ENCODE measurements at places on chromosomes 6 and 20. TPM values are rescaled to one million over a fixed set of nuclear protein-coding genes. Genes with fewer than 3 reads are reported as not detected.

- no peak for DNase-seq
Observed at GRCh38 chr20:1832634-1833033, 62.6 kb upstream of the SIRPA start.

- no peak for DNase-seq
Observed at GRCh38 chr6:143884216-143884900, 20.1 kb downstream of the ZC2HC1B start.

- no peak for DNase-seq
Observed at GRCh38 chr6:17662585-17662984, 44.1 kb downstream of the NUP153 start.

GABRR1 gene
- not detected for total RNA-seq

DNA sequence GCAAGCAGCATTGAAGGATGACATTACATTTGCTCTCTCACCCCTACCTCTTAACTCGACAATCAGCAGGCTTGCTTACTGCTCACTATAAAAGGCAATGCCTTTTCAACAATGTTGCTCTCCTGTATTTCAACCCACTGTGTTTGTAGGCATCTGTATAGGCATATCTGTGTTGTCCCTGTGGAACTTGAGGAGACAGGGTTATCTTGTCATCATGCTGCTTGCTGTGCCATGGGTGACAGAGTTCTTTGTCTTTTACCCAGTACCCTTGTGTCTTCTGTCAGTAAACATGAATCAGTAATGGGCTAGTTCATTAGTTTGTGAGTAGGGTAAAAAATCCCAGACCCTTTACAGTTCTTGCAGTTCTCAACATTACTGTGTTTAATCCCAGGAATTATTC, 25.2 kb downstream of the PHF3 start:
- no peak for DNase-seq

DNA sequence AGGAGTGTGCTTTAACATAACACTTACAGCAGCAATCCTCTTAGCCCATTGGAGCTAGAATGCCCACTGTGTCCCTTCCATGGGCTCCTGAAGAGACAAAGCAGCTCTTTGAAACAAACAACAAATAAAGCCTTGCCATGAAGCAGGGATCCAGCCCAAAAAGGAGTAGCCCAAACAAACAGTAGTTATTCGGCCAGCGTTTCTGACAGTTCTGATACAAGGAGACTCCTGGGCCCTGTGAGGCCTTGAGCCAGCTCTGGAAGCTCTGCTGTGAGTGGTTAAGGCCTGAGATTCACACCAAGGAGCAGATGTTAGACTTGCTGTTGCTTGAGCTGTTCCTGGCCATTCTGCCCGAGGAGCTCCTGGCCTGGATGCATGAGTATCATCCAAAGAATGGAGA, 16.9 kb upstream of the ZSCAN16 start:
- DNase-seq = peak; percentile 29

CBFA2T2 gene
- total RNA-seq = 24.9 TPM

DNA sequence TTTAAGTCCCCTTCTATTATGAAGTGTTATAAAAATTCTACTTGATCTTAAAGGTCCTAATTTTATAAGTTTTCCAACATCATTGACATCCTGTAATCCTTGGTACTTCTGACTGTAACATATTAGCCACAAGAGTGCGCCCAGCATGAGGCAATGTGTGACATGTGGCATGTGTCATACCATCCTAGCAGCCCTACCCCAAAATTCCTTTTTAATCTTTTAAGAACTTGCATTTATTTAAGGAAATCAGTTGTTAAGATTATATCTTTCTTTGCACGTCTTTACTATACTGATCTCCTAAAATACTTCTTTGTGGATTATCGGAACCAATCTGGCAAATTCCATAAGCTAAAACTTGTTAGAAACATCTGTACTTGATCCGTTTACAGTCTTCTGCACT, 167.1 kb upstream of the SLC24A3 start:
- no peak for DNase-seq

- no peak for DNase-seq
Observed at GRCh38 chr6:113039005-113039404, 691.9 kb downstream of the RFPL4B start.

GRCh38 chr6:90000864-90001731, 106.8 kb downstream of the GJA10 start:
- no peak for DNase-seq

TTBK1 gene
- total RNA-seq = 9.8 TPM

- no peak for DNase-seq
Observed at GRCh38 chr6:27577922-27578321, 105.0 kb upstream of the ZNF184 start.

GRCh38 chr20:36391456-36391855, 85.3 kb downstream of the DLGAP4 start:
- no peak for DNase-seq

PEX6 gene
- 25.3 TPM for total RNA-seq

- DNase-seq = no peak
Observed at GRCh38 chr6:47938405-47938804, 156.6 kb downstream of the OPN5 start.

DNA sequence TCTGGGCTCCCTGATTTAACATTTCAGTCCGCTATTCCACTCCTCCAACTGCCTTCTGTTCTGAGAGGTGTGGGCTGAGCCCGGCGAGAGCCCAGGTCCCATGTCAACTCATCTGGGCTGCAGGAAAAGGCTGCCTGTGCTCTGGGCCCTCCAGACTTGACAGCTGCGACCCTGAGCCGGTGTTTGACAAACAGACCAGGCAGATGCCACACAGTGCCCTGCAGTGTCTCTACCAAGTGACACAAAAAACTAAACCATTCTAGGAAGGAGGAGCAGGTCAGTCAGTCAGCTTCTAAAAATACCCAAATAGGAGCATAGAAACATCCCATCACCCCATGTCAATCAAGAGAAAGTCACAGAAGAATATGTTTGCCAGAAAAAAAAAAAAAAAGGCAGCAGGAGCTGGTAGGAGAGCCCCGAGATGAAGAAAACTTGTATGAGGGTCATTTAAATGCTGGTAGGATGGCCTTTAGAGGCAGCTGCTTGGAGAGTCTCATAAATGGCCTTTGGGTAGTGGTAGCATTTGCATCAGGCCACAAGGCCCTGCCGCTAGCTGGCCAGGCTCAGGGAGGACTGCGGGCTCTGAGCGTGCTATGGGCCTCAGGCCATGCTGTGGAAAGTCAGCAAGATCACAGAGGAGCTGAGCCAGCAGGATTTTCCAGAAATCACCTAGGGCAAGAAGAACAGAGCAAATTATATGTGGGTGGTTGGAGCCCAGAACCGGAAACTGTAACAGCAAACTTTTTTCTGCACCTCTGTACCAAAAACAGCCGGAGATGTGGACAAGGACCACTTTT, 36.6 kb upstream of the GFOD1 start:
- DNase-seq = no peak

- DNase-seq = no peak
Observed at GRCh38 chr20:22794200-22794599, 209.8 kb upstream of the FOXA2 start.

SLC2A10 gene
- 3.7 TPM for total RNA-seq

DNA sequence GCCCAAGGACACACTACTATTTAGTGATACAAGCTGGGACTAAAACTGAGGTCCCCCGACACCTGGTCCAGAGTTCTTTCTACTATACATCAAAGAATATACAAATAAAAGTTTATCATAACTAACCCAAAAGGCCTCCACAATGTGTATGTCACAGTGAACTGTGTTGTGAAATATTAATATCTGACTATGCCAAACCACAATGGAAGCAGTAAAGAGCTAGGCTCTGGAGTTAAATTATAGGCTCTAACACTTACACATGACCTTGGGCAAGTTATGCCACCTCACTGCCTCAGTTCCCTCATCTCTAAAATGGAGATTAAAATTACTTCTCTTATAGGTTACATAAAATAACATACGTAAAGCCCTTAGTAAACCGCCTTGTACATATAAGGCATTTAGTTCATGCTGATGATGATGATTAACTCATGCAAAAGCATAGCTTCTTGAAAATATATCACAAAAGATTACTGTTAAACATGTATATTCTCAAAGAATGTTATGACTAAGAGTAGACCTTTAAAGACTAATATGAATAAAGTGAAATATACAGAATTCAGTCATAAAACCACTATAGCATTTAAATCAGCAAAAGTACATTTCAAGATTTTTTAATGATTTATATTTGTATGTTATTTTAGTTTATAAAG, 5.7 kb downstream of the SUPT3H start:
- DNase-seq = no peak

GRCh38 chr20:24027229-24027628, 38.6 kb upstream of the GGTLC1 start:
- DNase-seq = no peak

DNA sequence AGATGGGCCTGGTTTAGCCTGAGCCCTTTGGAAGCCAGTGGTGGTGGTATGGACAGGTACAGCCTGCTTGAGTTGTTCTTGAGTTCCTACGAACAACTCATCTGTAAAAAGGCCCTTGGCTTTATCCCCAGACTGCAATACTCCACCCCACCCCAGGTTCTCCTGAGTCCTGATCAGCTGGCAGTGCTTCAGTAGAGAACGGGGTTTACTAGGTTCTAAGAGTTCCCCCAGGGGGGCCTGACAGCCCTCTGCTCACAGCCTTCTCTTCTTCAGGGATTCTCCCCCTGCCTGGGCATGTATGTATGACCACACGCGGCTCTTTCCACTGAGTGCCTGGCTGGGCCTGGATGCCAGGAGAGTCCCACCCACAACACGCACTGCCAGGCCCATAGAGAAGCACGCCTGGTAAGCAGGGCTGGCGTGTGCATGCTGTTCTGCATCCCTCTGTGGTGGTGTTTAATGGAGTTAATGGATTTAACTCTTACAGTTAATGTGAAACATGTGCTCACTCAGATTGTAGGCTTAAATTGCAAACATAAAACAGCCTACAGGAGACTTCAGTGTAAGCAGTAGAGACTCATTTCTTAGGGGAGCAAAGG, 44.3 kb upstream of the SLC4A11 start:
- DNase-seq = no peak

DNA sequence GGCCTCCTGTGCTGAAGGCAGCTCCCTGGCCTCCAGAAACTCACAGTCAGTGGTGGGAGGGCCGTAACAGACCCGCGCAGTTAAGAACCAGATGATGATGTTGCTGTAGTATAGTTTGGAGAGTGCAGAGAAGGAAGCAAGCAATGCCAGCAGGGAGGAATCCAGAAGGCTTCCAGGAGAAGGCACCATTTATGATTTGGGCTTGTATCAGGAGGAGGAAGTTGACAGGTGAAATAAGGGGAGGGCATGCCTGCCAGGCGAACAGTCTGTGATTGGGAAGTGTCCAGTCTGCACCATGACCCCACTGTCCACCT, 13.3 kb upstream of the BAK1 start:
- DNase-seq = no peak

DNA sequence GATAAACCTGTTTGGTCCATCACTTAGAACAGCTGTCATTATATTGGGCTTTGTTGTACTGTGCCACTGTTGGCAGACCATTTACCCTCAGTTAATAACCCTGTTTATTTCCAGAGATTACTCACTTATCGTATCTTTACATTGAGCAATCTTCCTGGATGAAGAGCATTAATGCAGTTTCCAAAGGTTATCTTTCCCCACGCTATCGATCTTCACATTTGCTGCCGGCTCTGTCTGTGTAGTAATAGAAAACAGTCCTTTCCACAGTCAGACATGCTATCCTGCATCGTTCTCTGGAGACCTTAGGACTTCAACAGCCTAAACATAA, 27.4 kb downstream of the GHRH start:
- DNase-seq = no peak

DNA sequence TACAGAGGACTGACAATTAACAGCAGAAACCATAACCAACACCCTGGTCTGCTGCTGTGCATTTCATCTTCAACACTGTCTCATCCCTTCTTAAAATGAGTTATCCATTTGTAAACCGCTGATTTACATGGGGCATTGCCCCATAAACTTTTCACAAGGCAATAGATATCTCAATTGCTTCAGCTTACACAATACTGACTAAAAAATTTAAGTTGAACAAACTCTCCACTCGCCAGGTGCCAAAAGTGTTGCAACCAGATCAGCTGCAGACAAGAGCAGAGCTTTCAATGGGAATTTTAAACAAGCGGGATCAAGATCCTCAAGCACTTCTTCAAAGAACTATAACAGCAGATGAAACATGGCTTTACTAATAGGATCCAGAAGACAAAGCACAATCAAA, 183.0 kb downstream of the TASP1 start:
- no peak for DNase-seq

DNA sequence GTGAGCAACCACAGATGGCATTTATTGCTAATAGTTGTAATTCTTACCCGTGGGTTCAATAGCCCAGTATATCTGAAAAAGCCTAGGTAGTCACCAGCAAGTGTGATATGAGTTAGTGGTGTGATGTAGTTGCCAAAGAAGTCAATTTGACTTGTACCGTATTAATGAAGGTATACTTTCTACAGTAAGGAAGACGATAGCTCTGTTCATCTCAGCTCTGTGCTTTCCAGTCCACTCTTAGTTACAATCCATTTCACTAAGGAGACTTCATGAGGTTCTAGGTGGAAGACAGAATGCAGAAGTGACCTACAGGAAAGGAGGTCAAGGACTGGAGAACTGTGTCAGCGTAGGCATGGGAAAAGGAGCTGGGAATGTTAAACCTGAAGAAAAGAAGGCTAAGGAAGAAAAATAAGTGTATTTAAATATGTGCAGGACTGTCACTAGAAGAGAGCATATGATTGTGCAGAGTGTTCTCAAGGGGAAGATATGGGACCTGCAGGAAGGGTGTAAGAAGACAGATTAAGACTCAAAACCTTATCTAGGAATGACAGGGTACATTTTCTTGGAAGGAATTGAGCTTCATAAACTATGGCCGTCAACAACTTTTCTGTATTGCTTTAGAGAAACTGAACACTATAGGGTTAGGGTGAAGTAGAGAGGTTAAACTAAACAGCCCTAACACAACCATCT, 116.9 kb upstream of the SCGN start:
- no peak for DNase-seq

BTNL2 gene
- total RNA-seq = not detected

GCNT2 gene
- total RNA-seq = 19.2 TPM

CASS4 gene
- under 0.01 TPM for total RNA-seq

DNA sequence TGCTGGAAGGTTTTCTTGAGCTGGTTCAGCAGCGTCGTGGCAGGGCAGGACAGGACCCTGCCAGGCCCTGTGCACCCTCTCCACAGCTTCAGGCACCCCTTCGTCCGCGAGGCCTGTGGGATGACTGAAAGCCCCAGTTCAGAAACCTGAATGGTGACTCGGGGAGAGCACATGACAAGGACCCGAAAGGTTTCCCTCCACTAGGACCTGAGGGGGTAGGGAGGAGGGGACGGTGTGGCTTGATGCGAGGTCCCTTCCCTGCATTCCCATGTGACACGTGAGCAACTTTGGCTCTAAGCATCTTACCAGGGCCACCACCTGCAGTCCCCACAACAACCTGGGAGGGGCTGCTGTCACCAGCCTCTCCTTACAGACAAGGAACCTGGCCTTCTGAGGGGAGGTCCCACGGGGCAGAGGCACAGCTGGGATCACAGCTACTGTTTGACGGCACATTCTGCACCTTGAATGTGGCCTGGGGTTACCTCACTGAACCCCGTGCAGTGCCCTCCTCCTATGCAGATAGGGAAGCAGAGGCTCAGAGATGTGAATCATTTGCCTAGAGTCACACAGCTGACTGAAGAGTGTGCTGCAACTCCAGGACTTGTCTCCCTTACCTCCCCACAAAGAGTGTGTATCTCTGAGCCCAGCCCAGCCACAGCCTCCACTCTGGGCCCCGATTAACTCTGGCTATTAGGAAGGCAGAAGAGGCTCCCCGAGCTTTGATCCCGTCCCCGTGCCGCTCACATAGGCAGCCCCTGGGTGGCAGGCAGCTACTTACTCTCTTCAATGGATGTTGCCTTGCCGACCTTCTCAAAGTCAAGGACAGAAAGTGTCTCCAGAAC, 84.6 kb downstream of the PTPN1 start:
- no peak for DNase-seq

- no peak for DNase-seq
Observed at GRCh38 chr20:52219441-52219840, 27.9 kb upstream of the ZFP64 start.
